ENCODE measurements at places on chromosomes 12 and 14. TPM values are rescaled to one million over a fixed set of nuclear protein-coding genes. Genes with fewer than 3 reads are reported as not detected.

DCN gene
- 329 TPM for total RNA-seq

RNASE4 gene
- total RNA-seq, result 15.8 TPM

SLC39A5 gene
- total RNA-seq, result not detected

DHRS4 gene
- total RNA-seq, result 83.0 TPM

AMIGO2 gene
- 1.4 TPM for total RNA-seq

SLC7A8 gene
- total RNA-seq, result 6.9 TPM
